Stimulated activated CD8-positive, alpha-beta memory T cell treated with anti-CD3 and anti-CD28 coated beads, Interleukin-7, amount 100 ng/mL, for 1 hour (primary cell): ENCODE measurements at places on chromosomes 3 and 15.

DNA sequence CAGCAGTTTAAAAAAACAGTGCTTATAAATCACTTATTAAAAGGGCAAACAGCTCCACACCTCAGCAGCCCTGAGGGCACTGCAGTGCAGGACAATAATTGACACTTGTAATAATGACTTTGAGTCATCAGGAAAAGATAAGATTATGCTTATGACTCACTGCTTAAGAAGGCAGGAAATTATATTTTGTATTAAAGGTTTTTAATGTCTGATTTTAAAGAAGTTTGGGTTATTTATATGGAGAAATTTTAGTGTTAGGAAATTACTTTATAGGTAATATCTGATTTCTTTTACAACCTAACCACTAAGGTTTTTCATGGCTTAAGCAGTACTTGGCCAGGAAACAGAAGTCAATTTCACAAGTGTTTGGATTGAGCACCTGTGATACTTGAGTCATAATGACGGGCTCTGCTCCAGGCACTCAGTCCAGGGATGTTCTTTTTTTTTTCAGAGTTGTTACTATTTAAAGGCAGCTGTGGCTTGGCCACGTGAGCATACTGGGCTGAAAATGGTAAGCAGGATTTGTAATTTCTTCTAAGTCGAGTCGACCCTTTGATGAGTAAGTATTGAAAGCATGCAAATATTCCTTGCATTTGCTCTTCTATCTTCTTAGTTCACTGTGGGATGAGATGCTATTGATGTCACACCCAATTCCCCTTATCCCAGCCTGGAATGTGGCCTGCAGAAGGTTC, 21.6 kb upstream of the SLC6A20 start:
- DNase-seq, result no peak

- no peak for DNase-seq
Observed at GRCh38 chr3:116951610-116952009, 242.0 kb downstream of the TUSC7 start.

DNA sequence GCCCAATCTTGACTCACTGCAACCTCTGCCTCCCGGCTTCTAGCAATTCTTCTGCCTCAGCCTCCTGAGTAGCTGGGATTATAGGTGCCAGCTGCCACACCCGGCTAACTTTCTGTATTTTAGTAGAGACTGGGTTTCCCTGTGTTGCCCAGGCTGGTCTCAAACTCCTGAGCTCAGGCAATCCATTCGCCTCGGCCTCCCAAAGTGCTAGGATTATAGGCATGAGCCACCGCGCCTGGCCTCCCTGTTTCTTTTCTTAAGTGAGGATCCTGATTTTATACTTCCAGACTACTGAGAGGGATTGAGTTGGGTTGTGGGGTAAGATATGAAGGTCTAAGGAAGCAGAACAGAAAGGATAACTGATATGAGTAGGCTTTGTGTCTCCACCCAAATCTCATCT, 106.8 kb downstream of the CNTN3 start:
- DNase-seq, result no peak

GRCh38 chr3:35651851-35652250, 12.5 kb downstream of the ARPP21 start:
- DNase-seq, result no peak

DNA sequence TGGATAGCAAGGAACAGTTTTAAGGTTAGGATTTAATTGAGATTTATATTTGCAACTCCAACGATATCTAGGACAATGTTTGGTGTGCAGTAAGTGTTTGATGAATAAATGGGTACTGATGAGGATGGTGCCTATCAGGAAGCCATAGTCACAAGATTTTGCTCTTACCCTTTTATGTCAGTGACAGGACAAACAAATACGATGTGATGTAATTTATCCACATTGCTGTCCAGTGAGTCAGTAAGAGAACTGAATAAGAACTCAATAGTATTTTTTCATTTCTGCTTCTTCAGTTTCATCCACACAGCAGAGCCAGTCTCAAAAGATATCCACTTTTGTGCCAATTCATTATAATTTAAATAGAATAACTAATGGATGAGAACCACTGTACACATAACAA, 18.5 kb downstream of the C3orf85 start:
- DNase-seq, result no peak

DNA sequence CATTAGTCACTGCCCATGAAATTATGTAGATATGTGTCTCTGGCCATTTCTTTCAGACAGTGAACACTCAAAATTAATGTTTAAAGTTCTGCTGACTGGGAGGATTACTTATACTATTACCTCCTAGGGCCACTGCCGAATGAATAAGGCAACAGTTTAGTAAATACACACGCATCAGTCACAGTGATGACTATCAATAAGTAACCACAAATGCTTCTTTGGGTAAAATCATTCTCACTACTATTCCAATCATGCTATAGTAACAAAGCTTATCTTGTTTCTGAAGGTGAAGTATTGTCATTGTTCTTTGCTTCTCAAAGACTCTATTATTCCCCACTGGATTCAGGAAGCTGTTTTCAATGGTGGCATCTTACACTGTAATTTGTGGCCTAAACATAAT, 478.8 kb downstream of the EPHA3 start:
- no peak for DNase-seq

GRCh38 chr3:27426926-27427325, 57.3 kb downstream of the SLC4A7 start:
- DNase-seq, result no peak

DNA sequence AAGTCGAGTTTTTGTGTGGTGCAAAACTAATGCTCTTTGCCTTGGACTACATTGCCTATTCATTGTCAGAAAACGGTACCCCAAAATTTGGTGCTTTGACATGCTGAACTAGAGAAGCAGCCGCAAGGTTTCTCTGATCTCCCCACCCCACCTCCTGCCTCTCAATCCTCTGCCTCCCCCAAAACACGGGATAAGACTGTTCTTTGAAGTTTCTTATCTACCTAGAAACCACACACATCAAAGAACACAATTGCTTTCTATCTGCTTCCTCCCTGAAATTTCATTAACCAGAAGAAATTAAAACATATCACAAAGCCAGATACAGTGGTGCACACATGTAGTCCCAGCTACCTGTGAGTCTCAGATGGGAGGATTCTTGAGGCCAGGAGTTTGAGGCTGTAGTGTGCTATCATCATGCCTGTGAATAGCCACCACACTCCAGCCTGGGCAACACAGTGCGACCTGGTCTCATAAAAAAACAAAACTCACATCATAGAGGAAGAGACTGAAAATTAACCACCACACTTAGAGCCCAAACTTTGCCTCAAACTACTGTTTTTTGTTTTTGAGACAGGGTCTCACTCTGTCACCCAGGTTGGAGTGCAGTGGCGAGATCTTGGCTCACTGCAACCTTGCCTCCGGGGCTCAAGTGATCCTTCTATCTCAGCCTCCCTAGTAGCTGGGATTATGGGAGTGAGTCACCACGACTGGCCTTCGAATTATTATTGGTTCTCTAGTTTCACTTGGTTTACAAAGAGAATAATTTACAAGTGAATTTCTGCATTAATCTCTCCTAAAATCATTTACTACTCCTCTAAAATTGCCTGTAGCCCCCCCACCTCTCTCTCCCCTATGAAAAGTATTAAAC, 2.7 kb upstream of the PCNP start:
- no peak for DNase-seq
